ENCODE measurements at places on chromosomes 7 and 10.

- DNase-seq, result no peak
These were observed 13.3 kb downstream of the MYO1G start for GRCh38 chr7:44965441-44965903.

DNA sequence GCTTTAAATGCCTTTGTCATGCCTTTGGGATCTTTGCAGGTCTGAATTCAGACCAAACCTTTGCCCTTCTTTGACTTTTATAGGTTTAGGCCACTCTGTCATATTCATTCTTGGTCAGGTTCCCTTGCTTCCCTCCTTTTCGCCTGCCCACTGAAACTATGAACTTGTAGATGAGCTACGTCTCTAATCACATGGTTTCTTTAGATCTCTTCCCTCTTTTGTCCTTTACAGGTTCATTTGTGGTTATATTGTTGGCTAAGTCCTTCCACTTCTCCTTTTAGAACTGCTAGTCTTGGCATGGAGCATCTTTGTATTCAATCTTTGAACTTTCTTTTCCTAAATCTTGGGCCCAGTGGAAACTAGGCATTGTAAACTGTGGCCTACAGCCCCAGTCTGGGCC lies 104.0 kb upstream of the ZEB1 start:
- no peak for DNase-seq

- no peak for DNase-seq
These were observed 71.2 kb upstream of the DIP2C start for GRCh38 chr10:760622-761021.

- DNase-seq, result no peak
These were observed 367.8 kb upstream of the GALNT17 start for GRCh38 chr7:70763961-70764691.

GRCh38 chr10:70405037-70405824 lies 1.3 kb downstream of the EIF4EBP2 start:
- DNase-seq, result no peak

GRCh38 chr7:85875398-85875797 lies 688.5 kb upstream of the SEMA3D start:
- DNase-seq, result no peak

GRCh38 chr10:114669648-114670047 lies 11.6 kb upstream of the ABLIM1 start:
- DNase-seq, result no peak

GRCh38 chr10:69864321-69864720 lies 62.6 kb downstream of the COL13A1 start:
- no peak for DNase-seq

Data from iPS DF 6.9 (cell line).